ENCODE measurements at places on chromosomes 7 and 10.

DNA sequence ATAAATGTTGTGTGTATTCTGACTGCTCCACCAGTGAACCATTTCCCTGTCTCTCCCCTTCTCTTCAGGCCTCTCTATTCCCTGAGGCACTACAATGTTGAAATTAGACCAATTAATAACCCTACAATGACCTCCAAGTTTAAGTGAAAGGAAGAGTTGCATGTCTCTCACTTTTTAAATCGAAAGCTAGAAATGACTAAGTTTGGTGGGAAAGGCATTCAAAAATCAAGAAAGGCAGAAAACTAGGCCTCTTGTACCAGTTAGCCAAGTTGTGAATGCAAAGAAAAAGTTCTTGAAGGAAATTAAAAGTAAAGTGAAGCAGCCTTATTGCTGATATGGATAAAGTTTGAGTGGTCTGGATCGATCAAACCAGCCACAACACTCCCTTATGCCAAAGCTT lies 198.3 kb upstream of the YAE1 start:
- no peak for DNase-seq

- no peak for DNase-seq
Measured at GRCh38 chr7:124124201-124124600, 91.3 kb upstream of the TMEM229A start.

- DNase-seq, result peak; percentile 21
Measured at GRCh38 chr7:41333511-41333910, 369.4 kb downstream of the INHBA start.

- no peak for DNase-seq
Measured at GRCh38 chr7:150740053-150740452, 2.8 kb downstream of the GIMAP5 start.
